ENCODE measurements at places on chromosomes 6 and 20.

DNA sequence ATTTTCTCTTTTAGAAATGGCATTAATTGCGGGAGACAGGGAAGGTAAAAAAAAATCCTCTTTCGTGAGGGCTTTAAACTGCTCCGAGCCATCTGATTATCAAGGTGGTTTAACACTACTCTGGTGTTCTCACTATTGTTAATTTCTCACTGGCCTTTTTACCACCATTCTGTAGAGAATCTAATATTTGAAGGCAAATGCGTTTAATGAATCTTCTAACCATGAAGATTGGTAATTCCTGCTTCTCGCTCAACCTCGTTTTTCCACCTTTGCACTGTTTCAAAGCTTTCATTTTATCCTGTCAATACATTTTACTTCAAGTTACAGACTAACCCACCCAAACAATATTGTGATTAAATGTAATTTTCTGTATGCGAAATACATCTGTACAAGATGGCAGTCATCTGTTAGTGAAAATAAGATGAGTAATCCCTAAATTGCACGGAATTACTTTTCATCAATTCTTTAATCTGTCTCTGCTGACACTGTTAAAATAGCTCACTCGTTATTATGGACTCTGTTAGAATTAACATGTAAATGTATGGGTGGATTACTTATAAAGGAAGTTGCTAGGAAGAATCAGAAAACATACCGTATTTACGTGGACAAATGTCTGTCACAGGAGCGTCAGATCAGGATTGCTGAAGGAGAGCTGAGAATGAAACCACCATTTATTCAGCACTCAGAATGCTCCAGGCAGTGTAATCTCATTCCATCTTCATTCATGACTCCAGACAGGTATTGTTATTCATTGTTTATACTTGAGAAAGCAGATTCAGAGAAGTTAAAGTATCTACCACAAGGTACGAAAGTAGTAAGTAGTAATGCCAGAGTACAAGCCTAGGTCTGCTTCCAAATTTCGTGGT is 1.1 kb upstream of the LCA5 start:
- DNase-seq, result no peak

GRCh38 chr6:134005800-134006199 is 46.6 kb downstream of the SLC2A12 start:
- no peak for DNase-seq

- DNase-seq, result no peak
Observed at GRCh38 chr6:5896476-5897200, 110.1 kb downstream of the NRN1 start.

- DNase-seq, result no peak
Observed at GRCh38 chr20:62688855-62689460, 19.7 kb upstream of the NTSR1 start.

GRCh38 chr20:17992847-17993513 is 24.2 kb downstream of the MGME1 start:
- DNase-seq, result no peak

DNA sequence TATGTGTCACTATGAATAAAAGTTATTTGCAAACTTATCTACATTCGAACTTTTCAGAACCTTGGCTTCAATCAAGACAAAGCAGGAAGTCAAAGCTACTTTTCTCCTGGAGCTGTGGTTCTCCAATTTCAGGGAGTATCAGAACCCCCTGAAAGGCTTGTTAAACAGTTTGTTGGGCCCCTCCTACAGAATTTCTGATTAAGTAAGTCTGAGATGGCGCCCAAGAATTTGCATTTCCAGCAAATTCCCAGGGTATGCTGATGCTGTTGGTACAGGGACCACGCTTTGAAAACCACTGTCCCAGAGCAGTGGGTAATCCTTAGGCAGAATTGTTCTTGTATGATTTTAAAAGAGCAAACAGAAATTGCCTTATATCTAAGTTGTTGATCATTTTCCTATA is 189.9 kb upstream of the KCNG1 start:
- no peak for DNase-seq

- DNase-seq, result no peak
Observed at GRCh38 chr6:82066991-82067411, 180.5 kb downstream of the IBTK start.

All from stimulated activated CD4-positive, alpha-beta T cell treated with anti-CD3 and anti-CD28 coated beads, Interleukin-2, amount 100 ng/mL, for 24 hours (primary cell).